ENCODE measurements at places on chromosomes 5 and 9.
A peak's percentile ranks its signal among the peaks of the same experiment; 100 is the strongest.

DNA sequence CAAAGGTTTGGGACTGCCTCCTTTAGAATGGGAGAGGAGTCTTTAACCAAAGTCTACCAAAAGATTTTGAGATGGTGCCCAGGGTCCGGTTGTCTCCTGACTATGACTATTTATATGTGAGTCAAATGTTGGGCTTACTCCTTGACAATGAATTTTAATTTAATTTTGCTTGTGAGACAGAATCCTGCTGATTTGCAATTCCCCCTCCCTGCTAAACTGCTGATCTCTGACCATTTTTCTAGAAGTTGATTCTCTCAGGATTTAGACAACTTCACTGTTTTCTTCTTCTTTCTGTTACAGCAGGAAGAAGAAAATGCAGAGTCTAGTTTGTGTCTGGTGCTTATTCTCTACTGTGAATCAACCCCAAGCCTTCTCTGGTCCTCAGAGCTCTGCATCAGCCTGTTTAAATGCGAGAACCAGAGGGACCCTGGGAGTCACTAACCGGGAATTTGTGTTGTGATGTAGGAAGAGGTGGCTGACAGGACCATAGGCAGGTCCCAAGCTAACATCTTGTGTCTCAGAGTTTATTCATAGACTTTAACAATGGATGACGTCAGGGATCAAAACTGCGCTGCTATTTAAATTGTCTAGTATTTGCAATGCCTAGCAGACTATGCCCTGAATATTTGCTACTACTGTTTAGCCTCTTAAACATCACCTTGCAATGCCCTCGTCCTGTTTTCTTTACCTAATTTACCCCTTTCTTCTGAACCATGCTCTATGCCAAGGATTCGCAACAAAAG, 124.0 kb upstream of the TAF11L2 start:
- DNase-seq, result no peak

DNA sequence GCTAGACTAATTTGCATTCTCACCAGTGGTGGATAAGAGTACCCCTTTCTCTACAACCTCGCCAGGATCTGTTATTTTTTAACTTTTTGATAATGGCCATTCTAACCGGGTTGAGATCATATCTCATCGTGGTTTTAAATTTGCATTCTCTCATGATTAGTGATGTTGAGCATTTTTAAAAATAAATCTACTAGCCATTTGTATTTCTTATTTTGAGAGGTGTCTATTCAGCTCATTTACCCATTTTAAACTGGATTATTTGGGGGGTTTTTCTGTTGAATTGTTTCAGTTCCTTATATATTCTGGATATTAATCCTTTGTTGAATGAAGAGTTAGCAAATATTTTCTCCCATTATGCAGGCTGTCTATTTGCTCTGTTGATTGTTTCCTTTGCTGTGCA, 139.6 kb downstream of the ARSB start:
- DNase-seq, result no peak

DNA sequence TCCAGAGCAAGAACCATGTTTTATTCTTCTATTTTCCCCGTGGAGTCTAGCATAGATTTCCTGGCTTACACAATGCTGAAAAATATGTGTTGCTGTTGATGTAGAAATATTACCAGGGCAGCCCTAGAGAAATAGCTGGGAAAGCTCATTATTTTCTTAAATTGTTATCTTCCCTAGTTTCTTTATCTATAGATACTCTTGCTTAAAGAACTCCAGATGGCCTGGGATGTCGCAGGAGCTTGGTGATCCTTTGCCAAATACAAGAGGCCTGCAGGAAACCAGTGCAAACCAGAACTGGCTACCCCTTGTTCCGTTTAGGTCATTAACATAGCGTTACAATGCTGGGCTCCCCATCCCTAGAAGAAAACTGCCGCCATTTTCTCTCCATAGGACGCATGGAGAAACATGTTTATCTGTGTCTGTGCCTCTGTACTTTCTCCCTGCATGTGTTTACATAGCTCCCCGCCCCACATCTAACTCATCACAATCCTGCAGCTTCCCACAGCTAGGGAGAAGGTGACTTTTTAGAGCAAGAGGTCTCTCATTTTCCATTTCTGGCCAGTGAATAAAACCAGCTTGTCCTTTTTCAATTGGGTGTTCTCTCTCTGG, 6.4 kb downstream of the PRLR start:
- DNase-seq, result no peak

DNA sequence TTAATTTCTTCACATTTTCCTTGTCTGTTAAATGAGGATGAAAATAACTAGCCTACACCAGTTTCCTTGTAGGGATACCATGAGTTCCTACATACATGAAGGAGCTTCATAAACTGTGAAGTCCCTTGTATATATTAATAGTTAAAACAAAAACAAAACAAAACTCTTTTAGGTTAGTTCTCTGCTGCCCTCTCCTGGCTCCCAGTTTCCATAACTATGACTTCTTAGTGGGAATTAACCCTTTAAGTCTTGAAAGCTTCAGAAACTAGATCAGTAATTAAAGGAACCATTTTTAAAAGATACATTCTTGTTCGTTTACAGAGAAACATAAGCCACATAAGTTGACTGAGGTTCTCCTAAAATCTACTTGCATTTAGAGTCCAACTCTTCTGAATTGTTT, 500.0 kb upstream of the C9orf72 start:
- peak; percentile 58 for DNase-seq

- DNase-seq, result no peak
Measured at GRCh38 chr9:90449213-90449925, 193.3 kb downstream of the DIRAS2 start.

- no peak for DNase-seq
Measured at GRCh38 chr5:93186076-93186682, 394.8 kb downstream of the NR2F1-AS1 start.

- DNase-seq, result no peak
Measured at GRCh38 chr5:104061707-104062106, 499.1 kb upstream of the NUDT12 start.

- DNase-seq, result no peak
Measured at GRCh38 chr5:136799806-136800372, 434.5 kb upstream of the TRPC7 start.

DNA sequence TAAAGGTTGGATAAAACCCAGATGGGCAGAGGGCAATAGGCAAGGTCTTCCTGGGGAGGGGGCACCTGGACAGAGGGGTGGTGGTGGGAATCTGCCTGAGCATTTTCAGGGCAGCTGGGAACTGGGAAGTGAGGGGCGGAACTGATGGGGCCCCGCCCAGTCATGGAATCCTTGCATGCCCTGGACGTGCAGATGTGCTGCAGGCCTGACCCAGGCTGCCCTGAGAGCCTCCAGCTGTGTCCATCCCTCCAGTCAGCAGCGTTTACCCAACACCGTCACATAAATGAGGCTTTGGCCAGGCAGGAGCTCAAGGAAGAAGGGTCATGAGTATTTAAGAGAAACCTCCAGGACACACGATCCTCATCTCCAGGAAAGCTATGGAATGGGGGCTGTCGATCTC, 70.3 kb downstream of the DAB2IP start:
- DNase-seq, result no peak

DNA sequence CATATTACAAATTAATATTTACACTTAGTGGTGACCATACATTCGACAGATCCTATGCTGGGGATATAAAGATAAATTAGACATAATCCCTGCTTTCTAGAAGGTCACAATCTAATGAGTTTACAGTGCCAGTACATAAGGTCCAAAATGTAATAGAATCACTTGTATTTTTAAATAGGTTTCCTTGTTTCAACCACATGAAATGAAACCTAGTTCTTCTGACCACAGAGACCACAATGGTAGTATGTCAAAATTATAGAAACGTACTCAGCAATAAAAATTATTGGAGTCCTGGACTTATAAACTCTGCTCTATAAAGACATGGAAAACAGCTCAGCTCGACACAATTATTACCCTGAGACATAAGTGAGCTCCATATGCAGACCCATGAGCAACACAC, 444.3 kb downstream of the SPOCK1 start:
- no peak for DNase-seq

- DNase-seq, result no peak
Measured at GRCh38 chr5:141761-142160, 49.5 kb upstream of the LRRC14B start.

DNA sequence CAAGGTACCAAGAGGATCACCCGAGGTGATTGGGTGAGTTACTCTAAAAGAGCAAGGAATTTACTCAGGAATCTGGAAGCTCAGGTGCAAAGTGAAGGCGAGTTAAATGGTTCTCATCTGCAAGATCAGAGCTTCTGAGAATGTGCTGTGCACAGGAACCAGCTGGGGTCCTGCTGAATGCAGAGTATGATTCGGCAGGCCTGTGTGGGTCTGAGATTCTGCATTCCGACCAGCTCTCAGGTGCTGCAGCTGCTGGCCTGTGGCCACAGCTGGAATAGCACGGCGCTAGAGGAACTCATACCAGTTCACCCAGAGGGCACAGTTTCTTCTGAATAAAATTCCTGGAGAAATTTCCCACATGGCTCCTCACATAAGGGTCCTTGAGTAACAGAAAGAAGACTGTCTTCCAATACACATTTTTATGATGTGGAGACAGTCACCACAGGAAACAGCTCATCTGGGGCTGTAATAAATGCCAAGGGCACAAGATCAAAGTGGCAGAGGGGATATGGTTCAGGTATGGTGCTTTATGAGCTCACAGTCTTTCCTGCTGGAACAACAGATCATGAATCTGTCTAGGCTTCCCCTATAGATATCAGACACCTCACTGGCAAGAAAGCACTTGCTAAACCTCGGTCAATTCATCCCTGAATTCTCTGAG, 83.9 kb downstream of the PTPN3 start:
- no peak for DNase-seq

GRCh38 chr5:135244620-135245021, 154.4 kb downstream of the MACROH2A1 start:
- DNase-seq, result no peak

- peak; percentile 88 for DNase-seq
Measured at GRCh38 chr5:82356808-82357671, 78.9 kb upstream of the RPS23 start.

DNA sequence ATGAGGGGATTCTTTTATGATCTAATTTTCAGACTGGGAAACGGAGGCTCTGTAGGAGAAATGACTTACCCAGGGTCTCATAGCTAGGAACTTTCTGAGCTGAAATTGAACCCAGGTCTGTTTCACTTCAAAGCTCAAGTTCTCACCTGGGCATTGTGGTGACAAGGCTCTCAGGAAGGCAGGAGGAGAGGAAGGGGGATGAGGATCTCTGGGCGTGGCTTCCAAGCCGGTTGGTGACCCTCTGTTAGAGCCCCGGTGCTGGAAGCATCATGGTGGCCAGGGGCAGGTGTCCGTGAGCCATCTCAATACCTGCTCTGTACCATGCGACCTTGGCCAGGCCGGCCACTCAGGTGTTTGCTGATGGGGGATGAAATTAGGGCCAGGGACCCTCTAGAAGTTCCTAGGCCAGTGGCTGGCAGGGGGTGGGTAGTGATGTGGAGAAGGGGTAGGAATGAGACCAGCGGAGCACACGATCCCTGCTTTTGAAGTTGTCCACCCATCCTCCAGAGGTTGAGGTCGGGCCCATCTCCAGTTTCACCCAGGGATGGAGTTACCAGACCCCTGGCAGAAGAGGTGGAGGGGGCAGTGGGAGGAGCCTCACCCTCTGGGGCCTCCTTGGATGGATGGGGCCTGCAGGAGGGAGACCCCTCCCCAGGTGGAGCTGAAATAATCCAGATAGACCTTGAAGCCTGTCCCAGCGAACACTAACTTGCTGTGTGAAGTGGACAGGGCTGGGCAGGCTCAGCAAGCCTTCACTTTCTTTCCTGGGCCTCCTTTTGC, 5.9 kb downstream of the CRB2 start:
- DNase-seq, result no peak

DNA sequence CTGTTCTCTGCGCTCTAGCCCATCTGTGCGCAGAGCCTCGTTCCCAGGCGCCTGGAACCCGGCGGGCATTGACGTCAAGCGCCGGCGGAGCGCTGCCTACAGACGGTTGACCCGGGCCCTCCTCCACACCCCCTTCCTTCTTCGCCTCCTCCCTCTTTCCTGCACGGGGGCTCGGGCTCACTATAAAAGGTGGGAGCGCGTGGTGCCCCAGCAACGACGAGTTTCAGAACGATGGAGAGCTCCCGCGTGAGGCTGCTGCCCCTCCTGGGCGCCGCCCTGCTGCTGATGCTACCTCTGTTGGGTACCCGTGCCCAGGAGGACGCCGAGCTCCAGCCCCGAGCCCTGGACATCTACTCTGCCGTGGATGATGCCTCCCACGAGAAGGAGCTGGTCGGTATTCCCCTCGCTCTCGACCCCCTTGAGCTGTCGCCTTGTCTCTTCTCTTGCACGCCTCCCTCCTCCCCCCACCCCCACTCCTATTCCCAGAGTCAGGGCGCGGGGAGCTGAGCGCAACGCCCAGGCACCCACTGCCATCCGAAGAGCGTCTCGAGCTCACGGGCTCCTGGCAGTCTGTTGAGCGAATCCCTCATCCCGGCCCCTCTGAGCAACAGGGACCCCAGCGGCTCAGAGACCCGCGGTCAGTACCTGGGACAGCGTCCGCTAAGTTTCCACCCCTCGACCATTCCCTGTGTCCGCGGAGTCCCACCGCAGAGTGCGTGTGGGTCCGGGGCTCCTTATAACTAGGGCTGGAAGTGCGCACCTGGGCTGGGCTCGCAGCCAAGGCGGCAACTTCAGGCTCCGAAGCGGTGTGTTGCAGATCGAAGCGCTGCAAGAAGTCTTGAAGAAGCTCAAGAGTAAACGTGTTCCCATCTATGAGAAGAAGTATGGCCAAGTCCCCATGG, at the start of gene CARTPT:
CARTPT (plus strand) TSS at position 213 of the 902 bp plus-strand sequence; CDS start at position 232, 19 bp downstream.
- peak; percentile 17 for DNase-seq

DNA sequence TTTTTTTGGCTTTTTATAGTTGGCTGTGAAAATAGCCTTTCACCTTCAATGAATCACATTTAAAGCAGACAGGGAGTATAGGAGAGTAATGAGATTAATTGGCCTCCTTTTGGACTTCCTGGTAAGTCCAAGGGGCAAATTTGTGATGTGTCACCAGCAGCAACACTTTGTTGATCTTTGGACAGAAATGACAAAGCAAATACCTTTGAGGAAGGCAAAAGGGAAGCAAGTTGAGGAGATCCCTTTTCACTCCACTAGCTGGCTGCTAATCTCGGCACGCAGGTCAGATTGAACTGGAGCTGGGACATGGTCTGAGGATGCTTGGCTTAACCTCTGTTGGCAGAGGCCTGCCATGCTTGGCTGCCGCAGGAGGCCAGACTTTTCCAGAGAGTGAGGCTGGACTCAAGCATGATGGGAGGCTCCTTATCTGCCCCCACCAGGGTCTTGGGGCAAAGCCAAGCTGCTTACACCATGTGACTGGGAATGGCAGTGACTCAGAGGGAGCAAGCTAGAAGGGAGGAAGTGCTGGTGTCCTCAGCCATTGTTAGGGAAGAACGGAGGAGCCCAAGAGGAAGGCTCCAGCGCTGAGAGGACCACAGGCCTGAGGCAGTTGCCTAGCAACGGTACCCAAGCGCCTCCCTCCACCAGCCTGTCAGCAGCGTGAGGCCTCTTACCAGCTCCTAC, 174.5 kb upstream of the MAP1B start:
- peak; percentile 51 for DNase-seq

- DNase-seq, result no peak
Measured at GRCh38 chr9:127216888-127217217, 47.7 kb upstream of the GARNL3 start.

DNA sequence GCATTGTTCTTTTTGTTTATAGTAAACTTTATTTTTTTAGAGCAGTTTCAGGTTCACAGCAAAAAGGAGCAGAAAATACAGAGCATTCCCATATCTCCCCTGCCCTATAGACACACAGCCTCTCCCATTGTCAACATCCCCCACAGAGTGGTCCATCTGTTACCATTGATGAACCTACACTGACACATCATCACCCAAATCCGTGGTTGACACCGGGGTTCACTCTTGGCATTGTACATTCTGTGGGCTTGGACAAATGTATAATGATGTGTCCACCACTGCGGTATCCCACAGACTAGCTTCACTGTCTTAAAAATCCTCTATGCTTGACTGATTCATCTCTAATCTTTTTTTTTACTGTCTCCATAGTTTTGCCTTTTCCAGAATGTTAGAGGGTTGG, 120.7 kb upstream of the SPATA31C2 start:
- DNase-seq, result no peak

GRCh38 chr5:178675922-178676321, 49.1 kb upstream of the CLK4 start:
- no peak for DNase-seq

Measured in muscle of back (tissue), 13 donors.